ENCODE measurements at places on chromosomes 11 and 22. TPM values are rescaled to one million over a fixed set of nuclear protein-coding genes. Genes with fewer than 3 reads are reported as not detected.

GRCh38 chr11:78034623-78035022 lies 11.5 kb upstream of the KCTD14 start:
- no peaks in the 10 kb centered on the region for H3K36me3 ChIP-seq
- no peak overlapping the region for H3K4me3 ChIP-seq
- H3K27ac ChIP-seq = no peak overlapping the region
- peaks cover 2% of the 10 kb centered on the region for H3K27me3 ChIP-seq
- DNase-seq = no peak
- no peaks in the 10 kb centered on the region for H3K4me1 ChIP-seq

The TMPRSS5 gene
- total RNA-seq = 1.0 TPM

The OR51Q1 gene
- total RNA-seq = not detected

The FGF4 gene
- total RNA-seq = not detected

- H3K4me1 ChIP-seq = no peaks in the 10 kb centered on the region
- no peaks in the 10 kb centered on the region for H3K36me3 ChIP-seq
- H3K27ac ChIP-seq = no peak overlapping the region
- no peak overlapping the region for H3K4me3 ChIP-seq
- H3K27me3 ChIP-seq = no peaks in the 10 kb centered on the region
Measured at GRCh38 chr22:49398646-49399045, 429.0 kb downstream of the BRD1 start.

The KBTBD3 gene
- 8.9 TPM for total RNA-seq

DNA sequence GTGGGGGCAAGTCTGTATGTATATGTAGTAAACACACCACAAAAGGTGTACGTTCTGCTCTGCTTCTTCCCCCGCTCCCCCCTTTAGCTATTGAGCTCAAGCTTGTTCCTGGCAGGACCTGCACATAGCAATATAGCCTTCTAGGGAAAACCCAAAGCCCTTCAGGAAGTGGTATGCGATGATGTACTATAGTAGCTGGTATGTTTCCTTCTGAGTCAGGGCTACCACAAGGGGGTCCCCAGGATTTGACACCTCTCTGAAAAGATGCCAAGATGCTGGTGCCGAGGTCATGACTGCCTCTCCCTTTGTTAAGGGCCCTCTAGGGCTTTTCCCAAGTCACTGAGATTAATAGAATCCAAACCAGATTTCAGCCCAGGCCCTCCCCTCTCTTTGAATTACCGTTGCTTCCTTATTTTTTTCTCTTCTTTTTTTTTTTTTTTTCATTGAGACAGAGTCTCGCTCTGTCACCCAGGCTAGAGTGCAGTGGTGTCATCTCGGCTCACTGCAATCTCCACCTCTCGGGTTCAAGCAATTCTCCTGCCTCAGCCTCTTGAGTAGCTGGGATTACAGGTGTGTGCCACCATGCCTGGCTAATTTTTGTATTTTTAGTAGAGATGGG lies 268.4 kb downstream of the ETS1 start:
- peak; percentile 62 for DNase-seq
- no peaks in the 10 kb centered on the region for H3K27me3 ChIP-seq
- peak overlapping the region; percentile 68 for H3K27ac ChIP-seq
- H3K36me3 ChIP-seq = peaks cover 48% of the 10 kb centered on the region
- peak overlapping the region; percentile 0 for H3K4me3 ChIP-seq

The CCDC116 gene
- 0.78 TPM for total RNA-seq

- H3K27me3 ChIP-seq = no peaks in the 10 kb centered on the region
- H3K36me3 ChIP-seq = no peaks in the 10 kb centered on the region
- peak; percentile 40 for DNase-seq
- peak overlapping the region; percentile 65 for H3K27ac ChIP-seq
Measured at GRCh38 chr11:73353422-73353821, 22.8 kb upstream of the RELT start.

- peak overlapping the region; percentile 11 for H3K4me3 ChIP-seq
- H3K27me3 ChIP-seq = no peaks in the 10 kb centered on the region
- DNase-seq = no peak
Measured at GRCh38 chr11:48018528-48019216, 38.3 kb downstream of the PTPRJ start.

Measured in activated T-helper 2 cell treated with anti-CD3 and anti-CD28 coated beads, Interferon-gamma antibody, Interleukin-2, Interleukin-4, amounts not matched to agents 10 μg/mL and 5 μg/mL and 100 μg/mL, durations not matched to agents 14 hours and 24 hours and 36 hours (primary cell).